ENCODE measurements at places on chromosomes 4 and X. TPM values are rescaled to one million over a fixed set of nuclear protein-coding genes. Genes with fewer than 3 reads are reported as not detected.

MAGEB17 gene
- not detected for total RNA-seq

CXorf49 gene
- not detected for total RNA-seq

FAM149A gene
- 0.23 TPM for total RNA-seq

FGFR3 gene
- 0.30 TPM for total RNA-seq

SPANXA2 gene
- total RNA-seq = not detected

SATL1 gene
- total RNA-seq = not detected

TMEM144 gene
- total RNA-seq = not detected

PDE6B gene
- 13.5 TPM for total RNA-seq

ELF4 gene
- total RNA-seq = 49.9 TPM

AMTN gene
- total RNA-seq = not detected

LDB2 gene
- not detected for total RNA-seq

MAGEB10 gene
- not detected for total RNA-seq

GRIA2 gene
- not detected for total RNA-seq

ODAPH gene
- 0.86 TPM for total RNA-seq

EDNRA gene
- total RNA-seq = not detected

GRID2 gene
- total RNA-seq = not detected

POF1B gene
- 0.39 TPM for total RNA-seq

All from T-helper 2 cell treated with Interferon-gamma antibody and Interleukin-4, amounts not matched to agents 100 ng/mL and 5 ng/mL, for 36 hours (primary cell).